ENCODE measurements at places on chromosomes 13 and 19. TPM values are rescaled to one million over a fixed set of nuclear protein-coding genes. Genes with fewer than 3 reads are reported as not detected.

The RETN gene
- not detected for total RNA-seq

The CEBPA gene
- total RNA-seq = not detected

The KDELR1 gene
- 247 TPM for total RNA-seq

The TUBB4A gene
- not detected for total RNA-seq

The PROZ gene
- not detected for total RNA-seq

The QPCTL gene
- total RNA-seq = 25.3 TPM

The NANOS3 gene
- total RNA-seq = not detected

The NBEA gene
- 2.9 TPM for total RNA-seq

The TNFSF9 gene
- total RNA-seq = 16.3 TPM

The SIAH3 gene
- 0.10 TPM for total RNA-seq
